ENCODE measurements at places on chromosomes 5 and 9. TPM values are rescaled to one million over a fixed set of nuclear protein-coding genes. Genes with fewer than 3 reads are reported as not detected.

Gene CBY3
- total RNA-seq: 0.63 TPM

Gene C7
- total RNA-seq: not detected

Gene ENG
- 32.4 TPM for total RNA-seq

Gene SPAG8
- total RNA-seq: 0.21 TPM

Gene NUDCD2
- 44.5 TPM for total RNA-seq

Gene SLC6A19
- total RNA-seq: not detected

Gene PDGFRB
- total RNA-seq: 0.62 TPM

Gene PIP5KL1
- 0.90 TPM for total RNA-seq

Gene SEMA6A
- total RNA-seq: 0.24 TPM
